ENCODE measurements at places on chromosomes 3 and 15.
A peak's percentile ranks its signal among the peaks of the same experiment; 100 is the strongest.

DNA sequence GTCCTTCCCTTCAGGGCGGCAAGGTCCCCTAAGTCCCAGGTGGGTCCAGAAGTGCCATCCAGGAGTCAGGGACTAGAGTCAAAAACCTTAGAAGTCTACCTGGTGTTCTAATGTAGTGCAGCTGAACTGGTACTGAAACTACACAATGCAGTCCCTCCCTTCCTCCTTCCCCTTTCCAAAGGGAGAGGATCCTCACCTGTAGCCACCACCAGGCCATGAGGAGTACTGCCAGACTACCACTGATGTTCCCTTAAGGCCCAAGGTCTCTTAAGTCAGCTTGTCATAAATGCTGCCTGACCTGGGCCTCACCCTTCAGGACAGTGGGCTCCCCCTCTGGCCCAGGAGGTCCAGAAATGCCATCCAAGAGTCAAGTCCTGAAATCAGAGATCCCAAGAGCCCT is 98.9 kb downstream of the ULK4 start:
- no peak for DNase-seq

DNA sequence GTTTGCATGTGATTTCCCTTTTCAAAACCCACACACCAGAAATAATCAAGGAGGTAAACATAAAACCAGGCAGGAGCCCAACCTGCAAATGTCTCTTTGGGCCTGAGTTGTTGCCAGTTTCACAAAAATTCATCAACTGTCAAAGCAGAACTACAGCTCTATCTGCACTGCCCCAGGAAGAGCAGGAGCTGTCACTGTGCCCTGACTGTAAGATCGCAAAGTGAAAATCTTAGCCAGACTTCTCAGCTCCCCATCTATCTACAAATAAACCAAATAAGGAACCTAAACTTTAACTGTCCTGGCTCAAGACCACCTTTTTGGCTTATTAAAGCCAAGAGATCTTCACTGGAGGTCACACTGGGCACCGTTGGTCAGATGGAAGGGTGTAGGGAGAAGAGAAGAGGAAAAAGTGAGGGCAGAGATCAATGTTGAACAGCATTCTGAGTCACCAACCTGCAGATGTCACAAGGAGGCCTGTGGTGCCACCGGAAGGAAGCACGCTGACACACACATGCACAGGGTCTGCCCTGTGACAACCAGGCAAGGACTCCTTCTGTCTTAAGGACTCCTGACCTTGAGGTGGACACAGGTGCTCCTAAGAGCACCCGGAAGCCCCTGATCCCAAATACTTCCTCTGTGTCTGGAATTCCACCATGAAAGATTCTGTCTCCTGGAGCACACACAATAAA is 58.7 kb downstream of the RPN1 start:
- no peak for DNase-seq

- DNase-seq = peak; percentile 39
Observed at GRCh38 chr3:173396191-173397041, 1.1 kb upstream of the NLGN1 start.

DNA sequence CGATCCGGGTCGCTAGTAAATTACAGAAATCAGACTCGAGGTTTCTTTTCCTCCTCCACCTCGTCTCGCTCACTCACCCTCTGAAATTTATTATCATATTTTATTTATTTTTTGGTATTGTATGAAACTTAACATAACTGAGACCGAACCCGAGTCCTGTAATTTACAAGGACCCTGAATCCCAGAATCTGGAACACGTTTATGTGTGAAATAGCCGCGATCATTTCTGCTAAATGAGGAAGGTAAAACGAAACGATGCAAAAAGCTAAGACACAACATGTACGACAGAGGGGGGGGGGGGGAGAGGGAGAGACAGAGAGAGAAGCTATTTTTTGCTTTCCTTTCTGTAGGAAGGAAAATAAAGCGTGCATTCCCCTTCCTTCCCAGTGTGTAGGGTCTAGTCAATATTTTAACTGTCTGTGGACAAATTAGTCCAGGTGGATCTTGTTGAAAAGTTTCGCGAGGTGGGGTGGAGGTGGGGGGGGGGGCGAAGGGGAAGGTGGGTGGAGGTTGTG is 1.6 kb downstream of the BBX start:
- no peak for DNase-seq

DNA sequence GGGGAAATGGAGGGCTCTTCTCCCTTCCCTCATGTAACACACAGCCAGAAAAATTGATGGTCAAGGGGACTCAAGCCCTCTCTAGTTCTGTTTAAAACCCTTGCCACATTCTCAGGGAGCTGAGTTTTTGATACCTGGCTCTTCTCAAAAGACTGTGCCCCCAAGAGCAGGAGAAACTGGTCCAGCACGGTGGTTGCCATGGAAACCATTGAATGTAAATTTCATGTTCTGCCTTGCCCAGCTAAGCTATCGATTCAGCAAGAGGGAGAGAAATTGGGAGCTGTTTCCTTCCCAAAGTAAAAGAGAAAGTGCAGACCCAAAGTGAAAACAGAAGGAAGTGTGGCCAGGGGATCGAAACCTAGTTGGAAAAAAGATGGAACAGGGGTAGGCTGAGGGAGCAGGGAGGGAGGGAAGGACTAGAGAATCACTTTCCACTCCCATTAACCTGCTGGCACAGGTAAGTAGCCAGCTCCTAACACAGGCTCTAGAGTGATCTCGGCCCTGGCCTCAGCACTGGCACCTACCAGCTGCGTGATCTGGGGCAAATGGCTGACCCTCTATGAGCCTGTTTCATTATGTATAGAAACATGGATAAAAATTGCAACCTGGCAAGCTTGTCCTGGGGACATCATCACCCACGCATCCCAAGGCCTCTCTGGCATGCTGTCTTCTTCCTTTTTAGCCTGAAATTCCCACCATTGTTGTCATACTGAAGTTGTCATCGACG is 140.9 kb downstream of the TPRA1 start:
- no peak for DNase-seq

GRCh38 chr3:4633078-4634004 is 140.2 kb downstream of the ITPR1 start:
- peak; percentile 54 for DNase-seq

GRCh38 chr3:152589644-152590043 is 245.3 kb upstream of the P2RY1 start:
- no peak for DNase-seq

DNA sequence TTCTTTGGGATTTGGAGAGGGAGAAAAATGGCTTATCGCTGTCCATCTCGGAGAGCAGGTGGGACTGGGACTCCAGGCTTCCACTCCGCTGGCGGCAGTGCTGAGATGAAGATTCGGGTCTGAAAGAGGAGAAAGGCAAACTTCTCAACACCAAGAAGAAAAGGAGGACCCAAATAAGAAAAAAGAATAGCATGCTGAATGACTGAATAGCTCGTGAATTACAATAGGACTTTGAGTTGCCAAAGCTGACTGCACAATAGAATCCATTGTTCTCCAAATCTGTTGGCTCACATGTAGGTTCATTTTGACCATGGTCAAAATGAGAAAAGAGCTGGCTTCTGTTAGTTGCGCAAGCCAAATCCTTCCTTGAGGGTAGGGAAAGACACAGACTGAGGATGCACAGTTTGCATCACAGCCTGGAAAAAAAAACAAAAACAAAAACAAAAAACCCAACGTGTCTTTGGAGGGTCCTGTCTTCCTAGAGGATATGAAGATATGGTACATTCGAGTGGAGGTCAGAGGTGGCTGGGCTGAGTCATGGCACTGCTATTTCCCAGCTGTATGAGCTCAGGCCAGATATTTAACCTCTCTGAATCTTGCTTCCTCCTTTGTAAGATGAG is 59.3 kb upstream of the LMOD3 start:
- DNase-seq = no peak

- no peak for DNase-seq
Observed at GRCh38 chr3:186277268-186277909, 84.6 kb downstream of the DGKG start.

GRCh38 chr3:94544131-94544789 is 481.4 kb downstream of the NSUN3 start:
- DNase-seq = no peak

DNA sequence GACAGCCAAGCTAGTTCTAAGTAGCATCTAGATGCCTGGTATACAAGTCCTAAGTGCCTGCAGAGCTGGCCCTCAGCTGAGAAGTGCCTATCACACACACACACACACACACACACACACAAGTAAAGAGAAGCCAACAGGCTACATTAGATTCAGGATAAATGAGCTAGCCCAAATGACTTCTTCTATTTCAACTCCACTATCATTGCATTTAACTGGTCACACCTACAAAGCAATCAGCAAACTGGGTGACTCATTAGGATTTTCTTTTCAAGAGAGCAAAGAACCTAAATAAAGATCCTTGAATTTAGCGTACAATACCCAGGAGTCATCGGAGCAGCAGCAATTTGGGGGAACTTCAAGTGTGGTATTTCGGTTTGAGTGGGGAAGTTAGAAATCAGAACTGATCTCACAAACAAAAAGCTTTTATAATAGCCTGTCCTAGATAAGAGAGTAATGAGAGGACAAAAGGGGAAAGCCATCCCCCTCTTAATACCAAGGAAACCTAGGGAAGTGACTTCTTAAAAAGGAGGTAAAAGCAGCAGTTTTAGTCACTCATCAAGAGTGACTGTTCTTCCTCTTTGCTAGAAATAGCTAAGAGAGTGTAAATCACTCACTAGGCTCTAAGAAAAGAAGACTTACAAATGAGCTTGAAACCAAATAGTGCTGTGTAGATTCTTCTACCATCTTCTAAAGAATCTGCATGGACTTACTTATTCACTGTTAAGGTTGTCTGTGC is 112.7 kb downstream of the TNIK start:
- DNase-seq = no peak

GRCh38 chr15:44568338-44568737 is 31.4 kb downstream of the EIF3J start:
- no peak for DNase-seq

- DNase-seq = no peak
Observed at GRCh38 chr15:63218100-63218808, 28.8 kb downstream of the RAB8B start.

GRCh38 chr3:94440767-94441493 is 378.1 kb downstream of the NSUN3 start:
- DNase-seq = no peak

- no peak for DNase-seq
Observed at GRCh38 chr3:79414035-79414434, 353.8 kb downstream of the ROBO1 start.

Measured in D341Med (cell line).